ENCODE measurements at places on chromosomes 12 and 14.

DNA sequence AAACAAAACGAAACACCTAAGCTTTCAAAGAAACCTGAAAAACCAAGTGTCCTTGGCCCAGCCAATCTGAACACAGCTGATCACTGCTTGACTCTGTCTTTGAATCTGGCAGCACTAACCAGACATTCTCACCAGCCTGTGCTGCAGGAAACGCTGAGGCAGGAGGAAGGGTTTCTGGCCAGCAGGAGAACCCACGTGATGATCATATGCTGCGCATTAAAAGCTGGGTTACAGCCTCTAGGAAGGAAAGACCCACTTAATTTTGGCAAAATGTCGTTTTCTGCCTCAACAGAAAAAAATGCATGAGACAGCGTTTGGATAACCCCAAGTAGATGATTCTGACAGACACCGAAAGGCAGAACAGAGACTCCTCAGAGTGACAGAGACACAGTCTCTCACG is 9.8 kb downstream of the APPL2 start:
- DNase-seq: peak; percentile 69

DNA sequence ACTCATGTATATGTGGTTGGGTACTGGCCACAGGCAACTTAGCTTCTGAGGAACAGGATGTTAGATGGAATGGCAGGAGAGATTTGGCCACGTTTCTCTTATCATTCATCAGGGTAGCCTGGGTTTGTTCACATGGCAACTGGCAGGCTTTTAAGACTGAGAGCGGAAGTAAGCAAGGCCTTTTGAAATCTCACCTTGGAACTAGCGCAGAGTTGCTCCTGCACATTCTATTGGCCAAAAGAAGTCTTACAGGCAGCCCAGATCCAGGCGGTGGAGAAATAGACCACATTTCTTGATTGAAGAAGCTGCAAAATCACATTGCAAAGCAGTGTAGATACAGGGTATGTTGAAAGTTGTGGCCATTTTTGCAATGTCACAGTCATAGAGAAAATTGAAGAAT is 3.7 kb downstream of the CLEC4A start:
- DNase-seq: no peak

- no peak for DNase-seq
Measured at GRCh38 chr14:54000341-54000811, 43.8 kb upstream of the BMP4 start.

DNA sequence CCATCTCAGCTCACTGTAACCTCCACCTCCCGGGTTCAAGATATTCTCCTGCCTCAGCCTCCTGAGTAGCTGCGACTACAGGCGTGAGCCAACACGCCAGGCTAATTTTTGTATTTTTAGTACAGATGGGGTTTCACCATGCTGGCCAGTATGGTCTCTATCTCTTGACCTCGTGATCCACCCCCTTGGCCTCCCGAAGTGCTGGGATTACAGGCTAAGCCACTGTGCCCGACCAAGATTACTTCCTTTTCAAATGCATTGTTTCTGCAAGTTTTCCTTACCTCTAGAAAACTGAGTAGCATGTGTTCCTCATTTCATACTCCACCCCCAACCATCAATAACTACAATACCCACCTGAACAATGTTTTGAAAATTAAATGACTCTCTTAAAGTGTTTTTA is 13.1 kb downstream of the ARF6 start:
- no peak for DNase-seq

Measured in smooth muscle cell of the brain vasculature (primary cell).